ENCODE measurements at places on chromosomes 4 and X. TPM values are rescaled to one million over a fixed set of nuclear protein-coding genes. Genes with fewer than 3 reads are reported as not detected.

Gene PAGE4
- not detected for total RNA-seq

Gene C4orf51
- total RNA-seq = not detected

Gene ERAS
- not detected for total RNA-seq

Gene APLN
- 0.83 TPM for total RNA-seq

Measured in smooth muscle cell of the coronary artery (primary cell).